NCI-H460 (cell line): ENCODE measurements at places on chromosomes 3 and 15.

- no peak for DNase-seq
Measured at GRCh38 chr3:39892068-39892467, 82.7 kb downstream of the MYRIP start.

- no peak for DNase-seq
Measured at GRCh38 chr3:62602987-62603386, 229.6 kb upstream of the FEZF2 start.

DNA sequence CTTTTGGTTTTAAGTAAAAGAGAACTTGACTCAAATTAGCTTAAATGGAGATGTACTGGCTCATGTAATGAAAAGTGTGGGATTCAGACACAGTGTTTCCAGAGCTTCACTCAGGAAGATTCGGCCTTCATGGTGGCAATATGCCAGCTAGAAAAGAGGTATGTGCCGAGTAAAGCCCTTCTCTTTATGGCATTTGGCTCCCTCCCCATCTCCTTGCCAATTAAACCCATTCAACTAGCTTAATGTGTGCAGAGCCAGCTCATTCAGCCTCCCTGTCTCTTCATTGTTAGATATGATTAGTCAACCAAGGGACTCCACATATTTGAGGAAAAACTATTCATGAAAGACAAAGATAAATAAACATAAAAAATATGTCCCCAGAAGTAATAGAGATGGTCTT lies 15.0 kb upstream of the TRANK1 start:
- no peak for DNase-seq

GRCh38 chr3:143826296-143826695 lies 22.0 kb downstream of the SLC9A9 start:
- no peak for DNase-seq

GRCh38 chr15:43648649-43649429 lies at the start of gene CATSPER2:
Gene CATSPER2 (minus strand): TSS chr15:43648844. CDS start chr15:43648061, 783 bp downstream.
- DNase-seq = no peak

GRCh38 chr3:29083676-29084075 lies 197.2 kb upstream of the RBMS3 start:
- DNase-seq = no peak

DNA sequence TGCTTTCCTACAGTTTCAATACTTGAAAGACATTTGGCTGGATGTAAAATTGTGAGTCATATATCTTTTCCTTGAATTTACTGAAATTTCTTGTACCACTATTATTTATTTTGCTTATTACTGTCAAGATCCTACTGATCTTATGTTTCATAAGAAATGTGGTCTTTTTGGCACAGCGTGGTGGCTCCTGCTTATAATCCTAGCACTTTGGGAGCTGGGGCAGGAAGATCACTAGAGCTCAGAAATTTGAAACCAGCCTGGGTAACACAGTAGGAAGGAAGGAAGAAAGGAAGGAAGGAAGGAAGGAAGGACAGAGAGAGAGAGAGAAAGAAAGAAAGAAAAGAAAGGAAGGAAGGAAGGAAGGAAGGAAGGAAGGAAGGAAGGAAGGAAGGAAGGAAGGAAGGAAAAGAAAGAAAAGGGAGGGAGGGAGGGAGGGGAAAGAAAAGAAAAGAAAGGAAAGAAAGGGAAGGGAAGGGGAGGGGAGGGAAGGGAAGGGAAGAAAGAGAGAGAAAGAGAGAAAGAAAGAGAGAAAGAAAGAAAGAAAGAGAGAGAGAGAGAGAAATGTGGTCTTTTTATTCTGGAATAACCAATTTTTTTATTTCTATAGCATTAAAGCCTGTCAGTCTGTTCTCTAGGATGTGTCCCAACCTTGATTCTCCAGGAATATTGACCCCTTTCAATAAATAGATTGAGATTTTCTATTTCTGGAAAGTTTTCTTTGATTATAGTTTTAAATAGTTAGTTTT lies 572.0 kb upstream of the TGFBR2 start:
- no peak for DNase-seq

- DNase-seq = no peak
Measured at GRCh38 chr3:51994530-51994929, 1.2 kb downstream of the RPL29 start.

DNA sequence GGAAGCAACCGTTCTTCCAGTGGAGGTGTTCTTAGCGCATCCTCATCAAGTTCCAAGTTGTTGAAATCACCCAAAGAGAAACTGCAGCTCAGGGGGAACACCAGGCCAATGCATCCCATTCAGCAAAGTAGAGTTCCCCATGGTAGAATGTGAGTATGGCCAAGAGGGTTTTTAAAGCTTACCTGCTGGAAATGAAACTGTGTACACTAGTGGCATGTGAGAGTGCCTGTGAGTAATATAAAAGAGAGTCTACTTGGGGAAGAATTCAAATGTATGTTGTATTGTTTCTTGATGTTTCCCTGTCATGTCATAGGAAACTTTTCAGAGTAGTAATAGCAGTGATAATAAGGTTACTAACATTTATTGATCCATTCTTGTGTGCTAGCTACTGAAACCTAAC lies 43.3 kb downstream of the PSMD6 start:
- no peak for DNase-seq

GRCh38 chr3:120449251-120449650 lies 1.5 kb downstream of the FSTL1 start:
- DNase-seq = no peak

DNA sequence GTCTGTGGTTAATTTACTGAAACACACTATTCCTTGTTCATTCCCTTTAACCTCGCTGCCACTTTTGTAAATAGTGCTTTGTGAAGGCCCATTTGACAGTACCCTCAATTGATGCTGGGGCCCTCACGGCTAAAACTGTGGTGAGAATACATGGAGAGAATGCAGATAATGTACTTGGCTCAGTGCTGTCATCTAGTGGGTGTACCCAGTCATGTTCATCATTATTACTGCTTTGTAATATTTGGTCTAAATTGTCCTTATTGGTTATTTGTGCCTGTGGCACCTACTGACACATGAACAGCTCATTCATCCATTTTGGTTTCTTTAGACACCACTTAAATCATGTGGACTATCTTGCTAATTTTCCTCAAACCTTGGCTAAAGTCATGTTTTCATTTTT lies 543.6 kb downstream of the EDEM1 start:
- no peak for DNase-seq

GRCh38 chr3:69888943-69889315 lies 110.6 kb upstream of the SAMMSON start:
- no peak for DNase-seq

- DNase-seq = no peak
Measured at GRCh38 chr15:67892559-67893377, 52.9 kb upstream of the RNU6-1 start.

DNA sequence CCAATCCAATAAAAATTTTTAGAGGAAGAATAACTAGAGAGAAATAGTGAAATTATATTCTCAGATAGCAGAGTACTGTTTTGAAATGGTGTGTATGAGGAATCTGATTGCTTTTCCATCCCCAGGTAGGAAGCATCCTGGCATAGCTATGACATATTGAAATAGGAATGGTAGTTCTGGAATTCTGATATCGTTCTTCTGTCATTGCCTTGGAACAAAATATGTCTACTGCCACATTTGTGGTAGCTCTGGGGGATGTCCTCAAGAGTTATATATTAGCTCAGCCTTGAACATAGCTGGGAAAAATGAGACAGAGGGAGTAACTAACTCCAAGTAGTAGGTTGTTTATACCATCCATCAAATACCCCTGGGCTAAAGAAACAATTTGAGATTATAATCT lies 950.7 kb downstream of the MCTP2 start:
- no peak for DNase-seq

DNA sequence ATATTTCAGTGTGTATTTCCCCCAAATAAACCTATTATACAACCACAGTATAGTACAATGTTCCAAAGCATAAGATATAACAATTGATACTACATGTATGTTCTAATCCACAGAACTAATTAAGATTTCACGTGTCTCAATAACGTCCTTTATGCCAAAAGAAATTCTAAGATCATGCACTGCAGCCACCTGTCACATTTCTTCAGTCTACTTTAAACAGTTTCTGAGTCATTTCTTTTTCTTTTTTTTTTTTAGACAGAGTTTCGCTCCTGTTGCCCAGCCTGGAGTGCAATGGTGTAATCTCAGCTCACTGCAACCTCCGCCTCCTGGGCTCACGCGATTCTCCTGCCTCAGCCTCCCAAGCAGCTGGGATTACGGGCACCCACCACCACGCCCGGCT lies 190.2 kb downstream of the STAG1 start:
- no peak for DNase-seq

DNA sequence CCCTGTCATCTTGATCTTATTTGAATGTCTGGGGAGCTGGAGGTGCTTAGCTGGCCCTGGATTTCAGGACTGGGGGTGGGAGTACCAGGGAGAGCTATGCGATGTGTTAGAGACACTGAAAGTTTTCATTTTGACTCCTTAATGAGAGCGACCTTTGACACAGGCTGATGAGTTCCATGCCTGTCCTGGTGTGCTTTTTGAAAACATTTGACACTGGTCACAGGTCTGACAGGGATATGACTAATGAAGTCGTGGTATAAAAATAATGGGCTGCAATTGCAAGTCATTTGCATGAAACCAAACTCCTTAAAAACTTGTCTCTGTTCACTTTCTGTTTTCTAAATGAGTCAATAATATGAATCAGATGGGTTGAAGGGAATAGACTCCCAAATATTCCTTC lies 81.9 kb downstream of the MECOM start:
- DNase-seq = no peak

- DNase-seq = no peak
Measured at GRCh38 chr3:66476852-66477381, 23.9 kb downstream of the LRIG1 start.

DNA sequence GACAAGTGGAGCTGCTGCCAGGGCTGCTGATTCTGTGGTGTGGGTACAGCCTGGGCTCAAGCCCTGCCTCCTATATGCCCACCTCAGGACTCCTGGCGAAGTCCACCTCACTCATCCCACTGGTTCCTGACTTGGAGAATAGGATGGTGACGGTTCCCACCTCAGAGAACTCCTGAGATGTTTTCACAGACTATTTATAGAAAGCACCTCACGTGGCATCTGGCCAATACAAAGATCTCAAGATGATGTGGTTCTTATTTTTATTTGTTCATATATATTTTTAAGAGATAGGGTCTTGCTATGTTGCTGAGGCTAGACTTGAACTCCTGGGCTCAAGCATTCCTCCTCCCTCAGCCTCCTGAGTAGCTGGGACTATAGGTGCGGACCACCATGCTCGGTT lies 236.9 kb upstream of the BHLHE40 start:
- DNase-seq = no peak

DNA sequence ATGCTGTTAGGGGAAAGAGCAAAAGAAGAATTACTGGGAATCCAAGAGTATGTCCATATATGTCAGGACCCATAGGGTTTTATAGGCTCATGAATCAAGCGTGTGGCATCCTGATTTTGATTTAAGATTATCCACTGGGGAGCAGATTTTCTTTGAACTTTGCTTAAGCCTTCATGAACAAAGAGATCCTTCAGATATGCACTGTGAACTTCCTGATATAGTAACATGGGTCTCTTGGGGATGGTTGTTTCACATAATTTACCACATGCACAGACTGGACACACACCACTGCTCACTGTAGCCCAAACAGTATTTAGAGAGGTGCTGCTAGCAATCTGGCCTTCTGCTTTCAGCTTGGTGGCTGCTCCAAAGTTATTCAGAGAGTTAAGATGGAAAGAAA lies 200.9 kb upstream of the ZPLD1 start:
- DNase-seq = no peak

GRCh38 chr15:75868019-75868418 lies 24.8 kb downstream of the UBE2Q2 start:
- DNase-seq = no peak

DNA sequence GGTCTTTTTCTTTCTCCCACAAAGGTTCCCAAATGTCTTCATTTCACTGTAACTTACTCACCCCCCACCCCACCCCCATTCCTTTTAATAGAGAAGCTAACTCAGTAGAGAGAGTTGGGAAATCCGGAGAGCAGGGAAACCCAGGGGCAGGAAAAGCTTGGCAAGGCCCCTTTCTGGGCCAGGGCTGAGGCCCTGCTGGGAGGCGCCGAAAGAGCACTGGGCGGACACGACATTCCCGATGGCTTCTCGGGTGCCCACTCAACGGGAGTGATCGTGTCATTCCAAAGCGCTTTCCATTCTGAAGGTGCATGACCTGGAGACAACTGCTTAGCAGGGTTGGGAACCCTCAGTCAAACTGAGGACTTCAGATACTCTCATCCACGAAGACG lies 1.6 kb upstream of the DALRD3 start:
- DNase-seq = no peak

- DNase-seq = no peak
Measured at GRCh38 chr15:43100971-43101370, 4.9 kb downstream of the UBR1 start.

DNA sequence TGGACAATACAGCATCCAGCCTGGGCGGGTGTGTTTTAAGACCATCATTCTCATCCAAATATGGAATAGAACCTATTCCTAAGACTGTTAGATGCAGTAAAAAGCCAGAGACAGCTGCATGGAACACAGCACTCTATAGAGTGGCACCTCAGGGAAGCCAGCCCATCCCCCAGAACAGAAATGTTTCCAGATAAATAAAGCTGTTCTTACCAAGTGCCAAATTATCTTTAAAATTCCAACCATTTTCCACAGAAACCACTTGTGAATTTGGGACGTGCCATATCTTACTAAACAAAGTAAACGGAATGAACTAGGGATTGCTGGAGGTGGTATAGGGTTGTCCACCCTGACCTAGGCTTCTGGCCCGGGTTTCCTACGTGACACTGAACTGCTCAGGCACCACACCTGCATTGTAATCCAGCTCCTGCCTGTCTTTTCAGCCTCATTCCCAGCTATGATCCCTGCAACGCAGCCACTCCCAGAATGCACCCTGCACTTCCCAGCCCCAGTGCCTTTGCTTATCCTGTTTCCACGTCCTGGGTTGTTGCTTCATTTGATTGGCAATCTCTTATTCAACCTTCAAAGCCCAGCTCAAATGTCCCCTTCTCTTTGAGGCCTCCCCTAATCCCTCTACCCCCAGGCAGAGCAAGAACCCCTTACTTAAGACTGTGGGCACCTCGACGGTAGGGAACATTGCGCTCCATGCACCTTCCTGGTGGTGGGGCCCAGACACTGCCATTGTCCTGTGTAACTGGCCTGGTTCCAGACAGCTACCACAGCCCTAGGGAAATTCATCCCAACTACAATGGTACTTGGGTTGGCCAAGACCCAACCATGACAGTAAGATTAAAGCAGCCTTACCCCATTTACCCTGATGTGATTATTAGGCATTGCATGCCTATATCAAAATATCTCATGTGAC lies 100.2 kb downstream of the IQSEC1 start:
- DNase-seq = no peak

GRCh38 chr3:4751502-4752101 lies 227.6 kb upstream of the BHLHE40 start:
- DNase-seq = no peak

DNA sequence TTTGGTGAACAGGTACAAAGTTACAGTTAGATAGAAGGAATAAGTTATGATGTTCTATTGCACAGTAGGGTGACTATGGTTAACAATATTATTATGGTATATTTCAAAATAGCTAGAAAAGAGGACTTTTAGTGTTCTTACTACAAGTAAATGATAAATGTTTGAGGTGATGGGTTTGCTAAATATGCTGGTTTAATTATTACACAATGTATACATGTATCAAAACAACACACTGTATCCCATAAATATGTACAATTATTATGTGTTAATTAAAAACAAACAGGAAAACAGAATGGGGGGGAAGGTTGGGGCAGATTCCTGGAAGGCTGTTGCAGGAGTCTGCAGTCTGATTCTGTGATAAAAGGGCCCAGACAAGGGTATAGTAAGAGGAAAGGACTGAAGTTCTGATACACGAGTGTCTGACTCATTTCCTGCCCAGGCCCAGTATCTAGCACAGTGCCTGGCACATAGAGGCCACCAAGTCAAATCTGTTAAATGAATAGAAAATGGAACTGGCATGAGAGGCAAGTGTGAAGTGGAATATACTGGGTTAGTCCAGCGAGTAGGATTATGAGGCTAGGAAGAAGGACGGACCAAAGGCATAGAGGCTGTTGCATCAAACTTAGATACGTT lies 7.2 kb upstream of the ENTPD3 start:
- DNase-seq = no peak
